ENCODE measurements at places on chromosomes 2 and 18.

GRCh38 chr2:96633641-96634040 is 4.5 kb downstream of the KANSL3 start:
- DNase-seq = no peak

DNA sequence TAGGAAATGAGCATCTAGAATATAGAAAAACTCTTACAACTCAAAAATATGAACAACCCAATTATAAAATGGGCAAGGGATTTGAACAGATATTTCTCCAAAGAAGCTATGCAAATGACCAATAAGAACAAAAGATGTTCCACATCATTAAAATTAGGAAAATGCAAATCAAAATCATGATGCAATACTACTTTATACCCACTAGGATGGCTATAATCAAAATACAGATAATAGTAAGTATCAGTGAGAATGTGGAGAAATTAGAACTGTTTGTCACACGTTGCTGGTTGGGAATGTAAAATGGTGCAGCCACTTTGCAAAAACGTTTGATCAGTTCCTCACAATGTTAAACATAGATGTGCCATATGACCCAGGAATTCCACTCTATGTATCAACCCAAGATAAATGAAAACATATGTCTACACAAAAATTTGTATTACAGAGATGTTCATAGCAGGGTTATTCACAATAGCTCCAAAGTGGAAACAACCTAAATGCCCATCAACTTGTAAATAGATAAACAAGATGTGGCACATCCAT is 558.4 kb downstream of the SLC4A3 start:
- no peak for DNase-seq

DNA sequence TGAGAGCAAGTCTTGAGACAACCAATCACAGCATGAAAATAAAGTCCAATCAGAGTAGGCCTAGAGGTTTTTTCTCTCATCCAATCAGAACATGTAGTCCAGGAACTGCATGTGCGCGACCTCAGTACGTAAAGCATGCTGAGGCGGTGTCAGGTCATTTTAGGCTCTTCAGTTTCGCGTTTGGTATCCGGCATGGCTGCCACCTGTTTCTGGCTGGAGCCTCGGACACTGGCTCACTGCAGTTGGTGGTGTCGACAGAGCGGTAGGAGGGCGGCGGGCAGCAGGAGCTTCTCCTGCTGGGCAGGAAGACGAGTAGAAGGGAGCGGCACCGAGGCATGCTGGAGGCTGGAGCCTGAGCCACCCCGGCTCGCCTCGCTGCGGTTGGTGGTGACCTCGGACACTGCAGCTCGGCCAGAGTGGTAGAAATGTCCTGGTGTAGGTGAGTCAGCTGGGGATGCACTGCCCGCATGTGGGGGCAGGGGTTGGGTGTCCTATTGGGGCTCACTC is 15.8 kb downstream of the CCDC74A start:
- DNase-seq = no peak

DNA sequence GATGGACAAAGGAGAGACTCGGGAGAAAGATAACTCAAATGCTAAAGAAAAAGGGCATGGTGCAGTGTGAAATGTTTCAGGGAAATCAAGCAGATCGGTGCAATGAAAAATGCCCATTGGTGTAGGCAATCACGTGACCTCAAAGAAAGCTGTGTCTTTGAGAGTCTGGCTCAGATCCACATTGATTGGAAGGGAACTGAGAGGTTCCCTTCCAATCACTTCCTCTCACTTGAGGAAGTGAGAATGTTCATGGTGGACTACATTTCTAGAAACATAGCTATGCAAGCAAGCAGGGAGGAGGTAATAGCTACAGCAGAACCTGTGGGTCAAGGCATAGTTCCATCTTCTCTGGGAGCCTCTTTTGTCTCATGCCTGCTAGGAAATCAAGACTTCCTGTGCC is 187.4 kb downstream of the LPIN1 start:
- DNase-seq = no peak

DNA sequence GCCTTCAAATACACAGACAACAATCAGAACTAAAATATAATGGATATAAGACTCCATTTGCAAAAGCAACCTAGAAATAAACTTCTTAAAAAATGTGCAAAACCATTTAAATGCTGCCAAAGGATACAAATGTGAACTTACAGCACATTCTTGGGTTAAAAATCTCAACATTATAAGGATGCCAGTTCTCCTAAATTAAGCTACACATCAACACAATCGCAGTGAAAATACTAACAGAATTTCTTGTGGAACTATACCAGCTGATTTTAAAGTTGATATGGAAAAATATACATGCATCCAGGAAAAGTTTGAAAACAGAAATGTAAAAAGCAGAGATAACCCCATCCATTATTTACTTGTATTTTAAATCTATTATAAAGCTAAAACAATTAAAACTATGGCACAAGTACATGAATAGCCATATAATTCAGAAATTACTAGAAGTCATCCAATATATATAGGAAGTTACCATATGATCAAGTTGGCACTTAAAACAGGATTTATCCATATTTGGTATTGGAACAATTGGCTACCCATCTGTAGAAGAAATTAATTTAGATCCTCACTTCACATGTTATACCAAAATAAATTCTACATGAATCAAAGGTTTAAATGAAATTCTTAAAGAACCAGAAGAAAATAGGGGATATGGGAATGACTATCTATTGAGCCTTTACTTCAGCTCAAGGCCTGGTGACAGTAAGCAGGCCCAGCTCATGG is 151.7 kb upstream of the GLI2 start:
- no peak for DNase-seq

GRCh38 chr2:66173645-66174044 is 261.3 kb upstream of the MEIS1 start:
- no peak for DNase-seq

- DNase-seq = no peak
Measured at GRCh38 chr2:189465076-189465475, 23.8 kb downstream of the WDR75 start.

DNA sequence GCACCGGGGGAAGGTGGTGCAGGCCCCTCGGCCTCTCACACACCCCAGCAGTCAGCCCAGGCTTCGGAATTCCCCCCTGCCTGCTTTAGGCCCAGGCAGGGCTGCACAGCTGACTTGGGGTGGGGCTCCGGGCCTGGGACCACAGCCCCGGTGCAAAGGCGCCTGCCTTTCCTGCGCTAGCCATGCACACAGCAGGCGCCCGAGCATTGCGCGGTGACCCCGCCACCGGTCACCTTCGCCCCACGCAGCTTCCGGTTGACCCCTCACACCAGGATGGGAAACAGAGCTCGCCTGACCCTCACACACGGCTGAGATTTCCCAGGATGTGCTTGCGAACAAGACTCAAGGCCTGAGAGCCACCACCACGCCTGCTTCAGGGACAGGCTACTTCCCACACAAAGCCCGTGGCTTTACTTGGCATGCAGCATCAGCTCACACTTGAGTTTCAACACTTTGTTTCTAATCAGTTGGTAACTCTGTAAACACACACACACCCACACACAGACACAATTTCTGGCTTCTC is 46.0 kb downstream of the SLC66A2 start:
- no peak for DNase-seq

DNA sequence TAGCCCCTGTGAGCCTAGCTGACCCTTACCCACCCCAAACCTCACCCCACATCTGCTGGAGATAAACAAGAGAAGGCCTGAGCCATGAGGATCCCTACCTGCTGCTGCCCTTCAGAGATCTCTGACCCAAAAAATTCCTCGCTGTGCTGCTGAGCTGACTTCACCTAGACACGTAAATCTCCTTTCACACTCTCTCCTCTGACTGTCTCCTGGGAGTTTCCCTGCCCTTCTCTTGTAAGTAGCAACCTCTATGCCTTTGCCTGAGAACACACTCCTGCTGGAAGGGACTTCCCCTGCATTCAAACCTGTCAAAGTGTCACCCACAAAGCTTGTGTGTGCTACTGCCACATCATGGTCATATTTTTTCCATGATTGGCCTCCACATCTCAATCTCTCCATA is 134.2 kb upstream of the NOL4 start:
- no peak for DNase-seq

GRCh38 chr2:2889646-2890045 is 488.0 kb downstream of the EIPR1 start:
- DNase-seq = no peak

- DNase-seq = no peak
Measured at GRCh38 chr2:134193006-134193405, 60.9 kb upstream of the MGAT5 start.

DNA sequence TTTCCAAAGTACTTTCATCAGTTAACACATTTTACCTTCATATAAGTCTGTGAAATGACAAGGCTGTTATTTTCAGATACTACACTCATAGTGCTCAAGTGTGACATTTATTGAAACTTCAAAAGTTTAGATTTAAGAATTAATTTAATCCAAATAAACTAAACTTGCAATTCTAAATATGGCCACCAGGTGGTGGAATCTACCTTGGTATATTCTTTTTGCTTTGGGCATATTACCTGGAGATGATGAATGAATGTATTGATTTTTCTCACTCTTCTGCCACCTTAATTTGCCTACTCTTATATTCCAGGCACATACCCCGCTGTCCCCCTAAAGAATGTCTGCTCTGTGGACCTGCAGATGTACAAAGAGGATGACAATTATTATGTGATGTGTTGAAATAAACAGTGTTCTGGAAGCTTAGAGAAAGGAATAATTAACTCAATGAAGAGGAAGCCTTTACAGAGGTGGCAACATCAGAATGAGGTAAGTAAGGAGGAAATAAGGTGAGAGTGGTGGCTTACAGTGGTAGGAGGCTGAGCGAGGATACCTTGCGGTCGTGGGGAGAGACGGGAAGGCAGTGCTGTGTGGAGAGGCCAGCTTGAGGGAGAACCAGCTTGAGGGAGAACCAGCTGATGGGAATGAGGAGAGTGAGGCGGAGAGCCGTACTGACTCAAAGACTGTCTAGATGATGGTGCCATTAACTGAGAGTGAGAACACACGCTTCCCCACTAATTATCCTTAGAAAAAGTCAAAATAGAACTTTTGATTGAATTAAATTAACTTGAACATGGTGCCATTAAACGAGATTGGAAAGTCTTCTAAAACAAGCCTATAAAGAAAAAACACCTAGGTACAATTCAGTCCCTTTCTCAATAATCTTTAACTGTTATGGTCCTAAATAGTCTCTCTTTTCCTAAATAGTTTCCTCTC is 179.5 kb downstream of the CELF4 start:
- DNase-seq = no peak

DNA sequence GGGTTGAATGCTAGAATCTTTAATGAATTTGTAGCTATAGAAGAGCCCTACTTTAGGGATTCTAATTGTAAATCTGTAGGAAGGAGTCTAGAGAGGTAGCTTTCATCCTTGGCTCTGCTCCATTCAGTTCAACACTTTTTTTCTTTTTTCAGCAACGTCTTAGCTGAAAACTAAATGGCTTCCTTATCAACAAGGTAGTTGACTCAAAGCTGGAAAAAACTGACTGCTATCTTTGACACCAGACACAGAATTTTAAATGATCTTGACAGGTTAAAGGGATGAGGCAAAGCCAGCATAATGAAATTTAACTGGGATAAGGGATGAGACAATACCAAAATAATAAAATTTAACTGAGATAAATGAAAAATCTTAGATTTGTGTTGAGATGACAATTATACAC is 54.9 kb downstream of the TMEFF2 start:
- DNase-seq = no peak

DNA sequence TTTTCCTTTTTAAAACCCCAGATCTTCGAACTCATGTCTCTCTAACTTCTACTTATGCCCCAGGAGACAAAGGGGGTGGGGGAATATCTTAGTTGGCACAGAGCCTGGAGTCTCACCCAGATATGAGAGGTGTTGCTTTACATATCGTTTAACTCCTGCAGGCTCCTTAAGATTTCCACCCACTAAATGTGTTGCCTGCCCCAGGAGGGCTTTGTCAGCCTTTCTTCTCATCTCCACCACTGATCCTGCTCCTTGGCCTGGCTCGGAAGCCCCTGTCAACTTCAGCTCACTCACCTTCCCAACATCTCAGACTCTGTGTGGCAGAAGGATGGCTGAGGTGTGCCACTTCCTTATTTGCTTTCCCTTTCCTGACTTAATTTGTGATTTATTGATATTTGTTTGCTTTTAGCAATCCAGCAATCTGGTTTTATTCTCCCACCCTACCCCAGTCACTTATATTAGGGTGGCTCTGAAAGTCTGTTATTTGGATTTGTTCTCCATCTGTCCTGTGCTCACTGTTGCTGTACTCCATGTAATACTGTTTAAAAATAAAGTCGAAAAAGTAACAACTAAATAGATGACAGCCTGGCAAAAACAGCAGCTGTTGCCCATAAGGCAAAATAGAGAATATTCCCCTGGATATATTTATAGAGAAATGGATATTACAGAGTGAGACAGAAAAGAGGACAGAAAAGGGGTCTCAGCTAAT is 200.6 kb downstream of the ZBTB7C start:
- DNase-seq = no peak

- no peak for DNase-seq
Measured at GRCh38 chr2:14907014-14907612, 274.6 kb downstream of the LRATD1 start.

All from stimulated activated CD8-positive, alpha-beta memory T cell treated with anti-CD3 and anti-CD28 coated beads, Interleukin-7, amount 100 ng/mL, for 1 hour (primary cell).